PC-3 (cell line): ENCODE measurements at places on chromosomes 13 and 19. TPM values are rescaled to one million over a fixed set of nuclear protein-coding genes. Genes with fewer than 3 reads are reported as not detected.

DNA sequence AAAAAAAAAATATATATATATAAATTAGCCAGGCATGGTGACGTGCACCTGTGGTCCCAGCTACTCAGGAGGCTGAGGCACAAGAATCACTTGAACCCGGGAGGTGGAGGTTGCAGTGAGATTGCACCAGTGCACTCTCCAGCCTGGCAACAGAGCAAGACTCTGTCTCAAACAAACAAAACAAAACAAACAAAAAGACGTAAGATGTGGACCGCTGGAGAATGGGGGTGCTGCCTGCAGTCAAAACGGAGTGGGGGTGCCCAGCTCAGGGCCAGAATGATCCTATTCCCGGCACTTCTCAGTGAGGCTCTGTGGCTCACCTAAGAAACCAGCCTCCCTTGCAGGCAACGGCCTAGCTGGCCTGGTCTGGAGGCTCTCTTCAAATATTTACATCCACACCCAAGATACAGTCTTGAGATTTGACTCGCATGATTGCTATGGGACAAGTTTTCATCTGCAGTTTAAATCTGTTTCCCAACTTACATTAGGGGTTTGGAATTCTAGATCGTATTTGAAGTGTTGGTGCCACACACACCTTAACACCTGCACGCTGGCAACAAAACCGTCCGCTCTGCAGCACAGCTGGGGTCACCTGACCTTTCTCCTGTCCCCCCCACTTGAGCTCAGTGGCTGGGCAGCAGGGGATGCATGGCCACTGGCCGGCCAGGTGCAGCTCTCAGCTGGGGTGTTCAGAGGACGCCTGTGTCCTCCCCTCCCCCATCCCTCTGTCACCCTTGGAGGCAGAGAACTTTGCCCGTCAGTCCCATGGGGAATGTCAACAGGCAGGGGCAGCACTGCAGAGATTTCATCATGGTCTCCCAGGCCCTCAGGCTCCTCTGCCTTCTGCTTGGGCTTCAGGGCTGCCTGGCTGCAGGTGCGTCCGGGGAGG, at the start of gene F7:
Gene F7, plus strand, starts transcription at position 760 of the 889 bp plus-strand sequence. Its CDS starts 51 bp downstream, at position 811.
- DNase-seq = peak; percentile 8

Gene CAMSAP3
- 16.6 and 25.4 TPM in 2 replicates for total RNA-seq

DNA sequence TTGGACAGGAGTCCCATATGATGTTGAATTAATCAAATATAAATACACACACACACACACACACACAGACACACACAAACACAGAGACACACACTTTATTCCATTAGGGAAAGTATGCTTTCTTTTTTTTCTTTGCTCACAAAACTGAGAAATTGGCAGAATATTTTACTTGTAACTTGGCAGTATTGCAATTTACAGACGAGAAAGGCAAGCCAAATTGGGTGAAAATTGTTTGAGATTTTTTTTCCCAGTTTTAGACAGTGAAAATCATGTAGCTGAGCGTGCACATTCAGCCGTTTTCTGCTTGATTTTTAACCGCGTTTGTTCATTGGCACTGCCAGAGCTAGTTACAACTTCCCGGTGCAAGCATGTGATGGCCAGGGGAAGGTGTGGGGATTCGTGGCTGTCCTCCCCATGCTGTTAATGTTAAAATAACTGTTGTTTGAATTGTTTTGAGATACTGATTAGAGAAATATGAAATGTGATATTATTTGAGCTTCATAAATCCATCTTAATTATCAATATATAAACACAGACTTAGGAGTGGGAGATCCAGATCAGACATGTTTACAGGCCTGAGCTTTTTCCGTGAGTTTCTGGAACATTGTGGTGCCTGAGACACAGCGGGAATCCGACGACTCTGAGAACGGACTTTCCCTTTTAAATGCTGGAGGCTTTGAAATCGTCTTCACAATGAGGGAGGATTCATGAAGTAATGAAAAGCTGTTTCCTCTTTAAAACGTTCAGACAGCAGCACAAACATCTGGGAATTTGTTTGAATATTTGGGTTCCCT, 125.5 kb downstream of the KCNRG start:
- DNase-seq = no peak

- DNase-seq = no peak
Observed at GRCh38 chr13:73622381-73622780, 511.8 kb downstream of the KLF12 start.

DNA sequence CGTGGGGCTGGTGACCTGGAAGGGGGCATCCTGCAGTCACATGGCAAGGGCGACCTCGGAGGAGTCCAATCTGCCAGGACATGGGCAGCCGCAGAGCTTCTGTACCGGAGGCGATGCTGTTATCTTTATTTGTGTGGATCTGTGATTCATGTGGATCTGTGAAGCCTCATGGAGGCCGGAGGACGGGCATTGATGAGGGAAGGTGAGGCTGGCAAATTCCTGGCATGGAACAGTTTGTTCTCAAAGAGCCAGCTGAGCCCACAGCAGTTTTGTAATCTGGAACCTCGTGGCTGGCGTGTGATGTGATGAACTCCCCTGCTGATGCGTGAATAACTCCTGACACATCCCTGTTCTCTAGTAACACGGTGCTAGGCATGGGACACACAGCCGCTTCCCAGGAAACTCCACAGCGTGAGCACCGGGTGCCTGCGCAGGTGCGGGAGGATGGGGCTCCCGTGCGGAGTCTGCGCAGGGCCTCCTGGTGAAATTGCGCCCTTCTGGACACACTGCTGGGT, 40.4 kb downstream of the ATP11A start:
- DNase-seq = no peak

- DNase-seq = peak; percentile 87
Observed at GRCh38 chr19:16041299-16041990, 34.9 kb upstream of the TPM4 start.

Gene ZNF98
- total RNA-seq = 0.92 and 1.1 TPM in 2 replicates

DNA sequence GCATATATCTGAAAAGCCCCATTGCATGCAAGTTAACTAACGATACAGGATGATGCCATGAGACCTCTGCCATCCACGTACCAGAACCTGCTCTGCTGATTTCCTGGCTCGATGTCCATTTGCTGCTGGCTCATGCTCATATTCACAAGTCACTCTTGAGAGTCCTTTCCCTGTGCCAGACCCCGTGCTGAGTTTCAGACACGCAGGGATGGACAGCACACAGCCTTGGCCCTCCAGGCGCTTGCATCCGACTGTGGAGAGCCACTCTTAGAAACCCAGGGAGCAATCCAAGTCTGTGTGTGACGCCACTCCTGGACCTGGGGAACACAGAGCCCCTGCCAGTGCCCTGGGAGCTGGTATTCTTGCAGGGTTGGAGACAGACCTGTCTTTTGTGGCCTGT, 37.6 kb upstream of the TSHZ3 start:
- DNase-seq = no peak

Gene ZFP36
- total RNA-seq = 32.7 and 68.4 TPM in 2 replicates

Gene THSD8
- not detected in 2 replicates for total RNA-seq

GRCh38 chr13:110479648-110480047, 81.9 kb downstream of the RAB20 start:
- no peak for DNase-seq

DNA sequence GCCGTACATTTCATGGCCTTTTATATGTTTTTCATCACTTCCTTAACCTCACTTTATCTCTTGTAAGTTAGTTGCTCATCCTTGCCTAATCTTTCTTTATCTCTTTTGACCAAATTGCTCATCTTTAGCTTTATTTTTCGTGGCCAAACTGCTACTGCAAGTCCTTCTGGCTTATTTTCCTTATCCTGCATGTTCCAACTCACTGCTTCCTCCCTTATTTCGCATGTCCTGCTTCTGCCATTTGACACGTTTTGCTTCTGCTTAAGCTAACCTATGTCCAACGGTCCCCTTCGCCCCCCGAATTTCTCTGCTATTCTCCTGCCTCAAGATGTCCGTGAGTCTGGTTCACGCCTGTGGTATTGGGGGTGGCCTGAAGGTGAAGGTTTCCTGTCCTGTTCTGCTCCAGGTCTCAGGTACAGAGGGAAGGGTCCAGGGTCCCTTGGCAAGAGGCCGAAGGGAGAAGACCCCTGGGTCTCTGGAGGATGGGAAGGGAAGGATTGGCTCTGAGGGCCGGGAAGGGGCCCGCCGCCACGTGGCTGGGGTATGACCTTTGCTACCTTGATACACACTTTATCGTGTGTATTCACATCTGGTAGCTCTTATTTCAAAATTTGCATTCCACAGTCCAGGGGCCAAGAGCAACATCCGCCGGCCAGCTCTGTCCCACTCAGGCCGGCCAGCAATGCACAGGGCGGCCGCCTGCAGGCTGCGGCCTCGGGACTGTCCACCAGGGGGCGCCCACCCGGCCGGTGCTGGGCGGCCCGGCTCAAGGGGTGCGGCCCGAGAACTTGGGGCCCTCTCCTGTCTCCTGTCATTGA, 2.9 kb upstream of the C19orf85 start:
- DNase-seq = peak; percentile 68

- DNase-seq = no peak
Observed at GRCh38 chr13:85833921-85834320, 34.7 kb upstream of the SLITRK6 start.

GRCh38 chr13:94849254-94849653, 136.9 kb upstream of the SOX21 start:
- DNase-seq = peak; percentile 30
